ENCODE measurements at places on chromosomes 4 and X.

- DNase-seq: no peak
Measured at GRCh38 chr4:71243091-71243833, 95.6 kb upstream of the SLC4A4 start.

DNA sequence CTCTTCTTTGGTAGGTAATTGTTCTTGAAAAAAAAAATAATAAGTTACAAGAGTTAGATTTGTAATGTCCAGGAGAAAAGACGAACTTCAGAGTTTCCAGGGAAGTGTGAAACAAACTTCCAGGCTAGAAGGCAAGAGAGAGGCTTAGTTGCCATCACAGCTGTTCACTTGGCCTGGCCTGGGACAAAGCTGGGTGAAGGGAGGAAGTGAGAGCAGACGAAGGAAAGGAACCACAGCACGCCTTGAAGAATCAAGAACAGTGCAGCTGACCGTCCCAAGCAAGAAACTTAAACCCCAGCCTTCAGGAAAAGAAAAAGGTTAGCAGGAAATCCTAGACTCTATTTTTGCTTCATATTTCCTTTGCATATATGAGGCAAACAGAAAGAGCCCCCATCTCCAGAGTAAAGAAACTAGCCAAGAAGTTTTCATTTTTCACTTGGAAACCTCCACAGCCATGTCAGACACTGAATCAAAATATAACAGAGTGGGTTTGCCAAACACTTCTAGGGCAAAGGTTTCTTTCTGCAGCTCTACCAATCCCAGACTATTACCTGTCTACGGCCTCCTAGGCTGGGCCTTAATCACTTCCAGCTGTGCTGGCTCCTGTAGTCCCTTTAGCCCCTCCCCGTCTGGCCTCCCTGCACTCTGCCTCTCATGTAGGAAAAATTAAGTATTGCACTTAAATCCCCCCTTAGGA, 209.6 kb downstream of the SPATA18 start:
- DNase-seq: no peak

DNA sequence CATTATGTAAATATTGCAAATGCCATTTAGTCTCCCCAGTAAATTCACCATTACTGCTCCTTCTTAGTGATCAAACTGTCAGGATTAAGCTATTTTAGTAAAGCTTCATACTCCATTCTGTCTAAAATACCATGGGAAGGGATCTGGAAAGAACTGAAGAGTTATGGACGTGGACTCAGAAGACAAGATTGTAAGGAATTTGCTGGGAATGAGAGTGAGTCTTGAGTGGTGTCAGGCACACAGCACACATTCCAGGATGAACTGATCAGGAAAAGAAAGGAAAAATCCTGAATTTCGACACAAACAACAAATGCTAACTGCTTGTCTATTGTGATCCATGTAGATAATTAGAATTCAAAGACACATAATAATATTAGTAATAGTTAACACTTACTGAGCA, 311.0 kb downstream of the CENPC start:
- DNase-seq: no peak

- DNase-seq: no peak
Measured at GRCh38 chrX:72054779-72055489, 76.8 kb downstream of the RTL5 start.

GRCh38 chr4:81666491-81666890, 194.8 kb upstream of the RASGEF1B start:
- DNase-seq: no peak

- no peak for DNase-seq
Measured at GRCh38 chr4:70734971-70735370, 13.2 kb downstream of the RUFY3 start.

GRCh38 chr4:100838286-100838685, 320.5 kb upstream of the EMCN start:
- DNase-seq: no peak

- no peak for DNase-seq
Measured at GRCh38 chr4:56611501-56611900, 69.6 kb downstream of the HOPX start.

- no peak for DNase-seq
Measured at GRCh38 chrX:39911278-39911897, 186.4 kb downstream of the BCOR start.

DNA sequence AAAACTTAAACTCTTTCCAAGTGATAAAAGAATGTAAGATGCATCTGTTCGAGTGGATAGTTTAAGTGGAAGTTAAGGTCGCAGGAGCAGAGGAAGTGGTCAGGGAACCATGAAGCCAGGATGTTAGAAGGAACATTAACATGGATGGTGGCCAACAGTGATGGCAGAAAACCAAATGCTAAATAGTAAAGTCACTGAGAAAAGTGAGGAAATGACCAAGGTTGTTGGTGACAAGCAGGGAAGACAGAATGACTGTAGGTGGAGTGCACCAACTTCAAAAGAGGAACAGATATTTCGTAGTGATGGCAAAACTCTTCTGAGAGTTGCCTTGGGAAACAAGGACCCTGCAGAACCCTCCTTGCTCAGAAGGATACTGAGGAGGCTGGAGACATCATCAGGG, 226.2 kb downstream of the PALLD start:
- DNase-seq: no peak
